Activated naive CD8-positive, alpha-beta T cell treated with anti-CD3 and anti-CD28 coated beads, Interleukin-2, amount 50 U/mL, for 16 hours (primary cell): ENCODE measurements at places on chromosomes 4 and X.

DNA sequence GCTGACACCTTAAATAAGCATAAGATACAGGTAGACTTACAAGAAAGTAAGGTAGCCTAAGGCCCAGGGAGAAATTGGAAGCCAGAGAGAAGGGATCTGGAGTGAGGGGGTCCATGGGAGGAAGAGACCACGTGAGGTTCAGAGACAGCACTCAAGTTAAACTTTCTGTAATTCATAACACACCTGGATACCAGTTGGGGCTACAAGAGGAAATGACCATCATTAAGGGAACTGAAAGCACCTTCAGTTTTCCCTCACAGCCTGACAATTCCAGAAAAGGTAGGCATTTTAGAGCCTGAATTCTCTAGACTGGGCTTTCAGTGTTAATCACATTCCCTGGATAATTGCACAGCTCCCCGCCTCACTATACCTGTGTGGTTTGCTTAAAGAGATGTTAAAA lies 355.5 kb downstream of the FBXW7 start:
- no peak for DNase-seq

GRCh38 chr4:61532336-61533000 lies 332.3 kb downstream of the ADGRL3 start:
- DNase-seq: no peak

GRCh38 chr4:4356106-4357041 lies 30.5 kb upstream of the NSG1 start:
- DNase-seq: no peak

- DNase-seq: peak; percentile 1
Observed at GRCh38 chr4:184825141-184825895, 450 bp downstream of the ACSL1 start.

DNA sequence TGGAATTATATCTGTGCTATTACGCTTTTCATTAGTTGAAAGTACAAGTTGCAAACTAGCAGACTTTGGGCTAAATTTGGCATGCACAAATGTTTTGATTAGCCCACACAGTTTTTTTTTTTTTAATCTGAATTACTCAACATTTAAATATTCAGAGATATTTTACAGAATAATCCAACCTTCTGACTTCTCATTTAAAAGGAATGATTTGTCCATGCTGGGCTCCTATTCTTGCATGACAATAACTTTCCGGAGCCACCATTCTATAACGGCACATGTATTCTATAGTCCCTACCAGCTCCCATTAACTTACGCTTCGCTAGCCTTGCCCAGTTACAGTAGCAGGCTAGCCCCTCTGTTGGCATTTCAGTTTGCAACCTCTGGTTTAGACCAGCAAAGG lies 219.3 kb upstream of the FTHL17 start:
- DNase-seq: no peak

DNA sequence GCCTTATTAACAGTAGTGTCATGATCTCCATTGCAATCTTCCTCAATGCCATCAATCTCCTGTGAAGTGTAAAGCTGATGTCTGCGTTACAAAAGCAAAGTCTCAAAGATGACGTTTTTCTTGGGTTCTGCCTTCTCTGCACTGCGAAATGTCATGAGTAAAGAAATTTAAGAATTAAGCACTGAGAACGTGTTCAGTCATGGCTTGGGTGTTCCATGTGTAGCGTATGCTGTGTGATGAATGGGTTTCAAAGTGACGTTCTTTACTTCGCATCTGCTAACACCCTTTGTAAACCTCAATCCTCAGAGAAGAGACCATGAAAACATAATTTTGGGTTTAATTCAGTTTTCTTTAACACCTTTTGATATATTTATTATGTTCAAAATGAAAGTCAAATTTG lies 999 bp downstream of the NAP1L5 start:
- DNase-seq: no peak
